ENCODE measurements at places on chromosomes 6 and 20. TPM values are rescaled to one million over a fixed set of nuclear protein-coding genes. Genes with fewer than 3 reads are reported as not detected.
A peak's percentile ranks its signal among the peaks of the same experiment; 100 is the strongest.

HLA-DMA gene
- 19.1 TPM for total RNA-seq

KIAA1755 gene
- 8.3 TPM for total RNA-seq

DNA sequence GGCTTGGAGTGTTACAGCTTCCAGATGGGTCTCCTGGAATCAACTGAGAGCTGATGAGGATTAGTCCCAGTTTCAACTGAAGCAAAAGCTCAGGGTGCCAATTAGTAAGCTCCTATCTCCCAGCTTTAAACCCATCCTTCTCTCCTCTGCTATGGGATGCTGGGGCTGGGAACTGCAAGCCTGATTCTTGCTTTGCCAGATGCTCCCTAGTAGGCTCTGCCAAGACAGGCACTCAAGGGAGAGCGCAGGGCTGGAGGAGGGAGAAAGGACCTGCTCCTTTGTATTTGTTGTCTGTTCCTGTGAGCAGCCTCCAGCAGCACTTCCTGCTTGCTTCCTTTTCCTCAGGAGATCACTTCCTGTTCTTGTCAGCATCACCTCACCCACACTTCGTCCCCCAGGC, 309.7 kb downstream of the KIF16B start:
- H3K36me3 ChIP-seq: no peaks in the 10 kb centered on the region
- no peak overlapping the region for H3K4me3 ChIP-seq
- no peak overlapping the region for H3K27ac ChIP-seq
- H3K4me1 ChIP-seq: no peaks in the 10 kb centered on the region
- no peak for DNase-seq

OR2J3 gene
- total RNA-seq: not detected

DNA sequence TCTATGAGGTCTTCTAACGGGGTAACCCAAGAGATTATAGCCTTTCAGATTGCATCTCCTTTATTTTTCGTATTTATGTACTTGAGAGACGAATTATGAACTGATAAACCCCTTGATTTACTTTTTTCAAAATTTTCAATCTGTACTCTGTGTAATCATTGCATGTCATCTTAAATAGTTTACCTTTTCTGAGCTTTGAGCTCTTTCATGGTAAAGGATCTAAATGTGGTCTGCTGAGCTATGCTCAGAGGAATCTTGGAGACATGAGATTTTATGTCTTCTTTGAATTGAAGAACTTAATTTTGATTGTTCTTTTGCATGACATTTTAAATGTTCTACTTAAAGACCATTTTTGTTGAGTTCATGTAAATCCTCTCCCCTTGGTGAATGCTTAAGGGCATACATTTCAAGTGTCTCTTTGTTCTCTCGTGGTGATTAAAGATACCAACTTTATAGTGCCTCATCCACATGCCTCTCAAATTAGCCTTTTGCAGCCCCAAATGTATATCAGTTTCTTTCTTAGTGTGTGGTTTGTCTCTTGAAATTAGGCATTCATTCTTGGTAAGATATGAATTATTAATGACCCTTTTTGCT, 116.3 kb upstream of the SCGN start:
- no peaks in the 10 kb centered on the region for H3K36me3 ChIP-seq
- H3K27ac ChIP-seq: no peak overlapping the region
- no peak for DNase-seq

SRMS gene
- total RNA-seq: not detected

- H3K4me1 ChIP-seq: peaks cover 4% of the 10 kb centered on the region
- H3K27me3 ChIP-seq: no peaks in the 10 kb centered on the region
- H3K36me3 ChIP-seq: no peaks in the 10 kb centered on the region
- H3K27ac ChIP-seq: peak overlapping the region; percentile 37
- DNase-seq: peak; percentile 68
Observed at GRCh38 chr6:134372603-134373281, 54.8 kb upstream of the SGK1 start.

DNA sequence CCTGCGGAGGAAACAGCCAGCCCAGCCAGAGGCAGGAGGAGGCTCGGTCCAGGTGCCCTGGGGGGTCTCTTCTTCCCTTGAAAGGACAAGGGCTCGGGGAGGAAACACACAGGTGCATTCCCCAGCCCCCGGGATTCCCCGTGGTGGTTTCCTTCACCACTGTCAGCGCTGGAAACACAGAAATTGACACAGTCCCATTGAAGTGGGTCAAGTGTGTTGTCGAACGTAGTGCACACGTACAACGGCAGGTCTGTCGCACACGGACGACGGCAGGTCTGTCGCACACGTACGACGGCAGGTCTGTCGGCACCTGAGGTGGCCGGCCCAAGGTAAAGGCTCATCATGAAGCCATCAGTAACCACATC, 80.9 kb downstream of the DLL1 start:
- no peaks in the 10 kb centered on the region for H3K36me3 ChIP-seq
- H3K27me3 ChIP-seq: peaks cover 29% of the 10 kb centered on the region
- H3K27ac ChIP-seq: no peak overlapping the region
- no peaks in the 10 kb centered on the region for H3K4me1 ChIP-seq
- DNase-seq: no peak

CRYBG1 gene
- total RNA-seq: 3.2 TPM

SLC25A27 gene
- total RNA-seq: 20.3 TPM

DNA sequence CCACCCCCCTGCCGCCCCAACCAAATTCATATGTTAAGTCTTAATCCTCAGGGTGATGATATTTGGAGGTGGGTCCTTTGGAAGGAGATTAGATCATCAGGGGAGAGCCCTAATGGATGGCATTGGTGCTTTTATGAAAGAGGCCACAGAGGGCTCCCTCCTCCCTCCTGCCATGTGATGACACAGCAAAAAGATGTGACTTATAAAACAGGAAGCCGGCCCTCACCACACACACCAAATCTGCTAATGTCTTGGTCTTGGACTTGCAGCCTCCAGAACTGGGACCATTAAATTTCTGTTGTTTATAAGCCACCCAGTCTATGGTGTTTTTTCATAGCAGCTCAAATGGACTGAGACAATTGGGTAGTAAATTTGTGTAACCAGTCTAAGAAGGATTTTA, 176.3 kb downstream of the ADGRG6 start:
- no peaks in the 10 kb centered on the region for H3K27me3 ChIP-seq
- no peaks in the 10 kb centered on the region for H3K36me3 ChIP-seq
- no peak for DNase-seq
- H3K27ac ChIP-seq: no peak overlapping the region

BNIP5 gene
- not detected for total RNA-seq

- H3K4me3 ChIP-seq: no peak overlapping the region
- no peak for DNase-seq
- H3K36me3 ChIP-seq: no peaks in the 10 kb centered on the region
- no peak overlapping the region for H3K27ac ChIP-seq
Observed at GRCh38 chr6:86871681-86872080, 65.6 kb upstream of the HTR1E start.

- DNase-seq: no peak
- no peaks in the 10 kb centered on the region for H3K4me1 ChIP-seq
- H3K4me3 ChIP-seq: no peak overlapping the region
- H3K27ac ChIP-seq: no peak overlapping the region
Observed at GRCh38 chr6:127554435-127555006, 22.5 kb upstream of the C6orf58 start.

DNA sequence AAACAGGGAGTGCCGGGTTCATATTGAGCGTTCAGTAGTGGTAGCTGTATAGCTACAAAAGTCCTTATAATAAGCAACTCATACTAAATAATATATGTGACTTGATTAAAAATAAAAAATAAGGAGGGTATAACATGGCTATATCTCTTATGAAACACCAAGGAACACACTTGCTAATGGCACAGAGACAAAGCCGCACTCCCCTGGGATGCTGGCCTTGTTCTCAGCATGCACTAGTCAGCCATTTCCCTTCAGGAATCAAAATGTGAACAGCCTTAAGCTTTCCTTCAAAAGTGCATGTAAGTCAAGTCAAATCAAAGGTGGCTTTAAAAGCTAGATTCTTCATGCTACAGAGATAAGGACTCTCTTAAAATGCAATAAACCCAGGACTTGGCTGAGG, 9.4 kb downstream of the HMGCLL1 start:
- no peaks in the 10 kb centered on the region for H3K36me3 ChIP-seq
- H3K27me3 ChIP-seq: no peaks in the 10 kb centered on the region
- H3K4me3 ChIP-seq: no peak overlapping the region
- H3K27ac ChIP-seq: peak overlapping the region; percentile 48
- no peak for DNase-seq

GRCh38 chr20:47610247-47610944, 108.7 kb downstream of the NCOA3 start:
- H3K27ac ChIP-seq: no peak overlapping the region
- no peaks in the 10 kb centered on the region for H3K36me3 ChIP-seq
- no peaks in the 10 kb centered on the region for H3K27me3 ChIP-seq
- peaks cover 21% of the 10 kb centered on the region for H3K4me1 ChIP-seq
- no peak overlapping the region for H3K4me3 ChIP-seq

DNA sequence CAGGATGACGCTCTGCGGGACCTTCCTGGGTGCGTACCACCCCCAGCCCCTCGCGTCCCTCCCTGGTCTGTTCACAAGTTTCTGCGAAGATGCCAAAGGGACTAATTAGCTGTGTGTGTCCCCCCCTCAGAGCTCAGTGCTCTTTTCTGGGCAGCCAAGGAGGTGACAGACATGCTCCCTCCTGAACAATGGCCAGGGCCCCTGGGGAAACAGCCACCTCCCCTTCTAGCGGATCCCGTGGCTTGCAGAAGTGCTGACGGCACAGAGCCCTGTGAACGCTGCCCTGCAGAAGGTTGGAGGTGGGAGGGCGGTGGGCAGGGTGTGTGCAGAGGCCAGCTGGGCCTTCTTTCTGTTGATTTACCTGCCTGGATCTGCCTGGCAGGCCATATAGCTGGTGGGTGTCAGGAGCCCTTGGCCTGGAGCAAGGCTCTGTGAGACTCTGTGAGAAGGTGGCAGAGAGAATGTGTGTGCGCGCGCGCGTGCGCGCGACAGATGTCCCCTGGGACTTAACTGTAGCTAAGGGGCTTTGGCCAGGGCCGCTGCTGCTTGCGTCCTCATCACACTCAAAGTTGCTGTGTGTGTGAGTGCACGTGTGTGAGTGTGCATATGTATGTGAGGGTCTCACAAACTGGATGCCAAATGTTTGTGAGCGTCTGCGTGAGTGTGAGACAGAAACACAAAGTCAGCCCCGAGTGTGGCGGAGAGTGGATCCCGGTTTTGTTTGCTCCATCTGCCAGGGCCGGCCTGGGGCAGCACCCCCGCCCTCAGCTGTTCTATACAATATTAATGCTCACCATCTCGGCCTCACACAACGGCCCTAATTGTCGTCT, 3.5 kb upstream of the MYT1 start:
- H3K36me3 ChIP-seq: no peaks in the 10 kb centered on the region
- H3K27me3 ChIP-seq: peaks cover 100% of the 10 kb centered on the region
- no peak overlapping the region for H3K27ac ChIP-seq
- H3K4me3 ChIP-seq: no peak overlapping the region

DNA sequence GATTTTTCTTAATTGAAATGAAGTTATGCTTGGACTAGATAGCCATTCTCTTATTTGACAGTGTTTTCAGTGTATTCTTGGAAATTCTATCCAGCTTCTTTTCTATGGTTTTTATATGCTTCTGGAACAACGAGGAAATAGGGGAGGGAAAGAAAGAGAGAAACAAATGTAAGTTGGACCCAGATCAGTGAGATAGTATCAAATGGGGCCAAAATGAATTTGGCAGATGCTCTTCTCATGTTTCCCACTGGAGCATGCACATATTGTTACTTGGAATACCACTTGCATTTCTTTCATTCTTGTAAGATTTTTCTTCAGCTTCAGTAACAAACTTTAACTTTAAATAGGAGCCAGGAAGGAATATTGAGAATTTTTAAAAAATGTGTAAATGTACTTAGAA, 312.3 kb downstream of the PRL start:
- peaks cover 7% of the 10 kb centered on the region for H3K36me3 ChIP-seq
- no peak overlapping the region for H3K27ac ChIP-seq
- no peak for DNase-seq
- H3K27me3 ChIP-seq: no peaks in the 10 kb centered on the region

HLA-DRB5 gene
- 0.99 TPM for total RNA-seq

DNA sequence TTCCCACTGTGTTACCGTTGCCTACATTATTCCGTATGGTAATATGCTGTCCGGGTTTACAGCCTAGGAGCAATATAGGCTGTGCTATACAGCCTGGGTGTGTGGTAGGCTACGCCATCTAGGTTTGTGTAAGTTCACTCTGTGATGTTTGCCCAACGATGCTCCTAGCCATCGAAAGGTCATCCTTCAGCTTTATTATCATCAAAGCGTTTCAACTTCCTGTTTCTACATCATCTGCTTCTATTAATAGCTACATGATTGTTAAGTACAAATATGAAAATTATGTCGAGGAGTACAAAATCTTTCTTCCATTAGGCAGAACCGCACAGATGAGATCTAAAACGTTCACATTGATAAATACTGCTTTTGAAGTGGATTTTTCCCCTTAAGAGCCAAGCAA, 69.9 kb downstream of the PPP1R14C start:
- H3K27ac ChIP-seq: no peak overlapping the region
- no peaks in the 10 kb centered on the region for H3K27me3 ChIP-seq
- no peak overlapping the region for H3K4me3 ChIP-seq
- peaks cover 4% of the 10 kb centered on the region for H3K4me1 ChIP-seq

GSTA3 gene
- not detected for total RNA-seq

GRCh38 chr6:169371344-169372127, 117.9 kb upstream of the THBS2 start:
- no peaks in the 10 kb centered on the region for H3K27me3 ChIP-seq
- DNase-seq: no peak
- H3K4me1 ChIP-seq: no peaks in the 10 kb centered on the region
- no peak overlapping the region for H3K27ac ChIP-seq
- no peak overlapping the region for H3K4me3 ChIP-seq
- no peaks in the 10 kb centered on the region for H3K36me3 ChIP-seq

- DNase-seq: no peak
- no peaks in the 10 kb centered on the region for H3K36me3 ChIP-seq
- H3K4me3 ChIP-seq: no peak within 1 kb of the TSS
- no peaks in the 10 kb centered on the region for H3K4me1 ChIP-seq
- no peak within 1 kb of the TSS for H3K27ac ChIP-seq
- no peaks in the 10 kb centered on the region for H3K27me3 ChIP-seq
Observed at GRCh38 chr6:31010393-31011060, at the start of gene MUC22. MUC22 (plus strand) TSS chr6:31010474; CDS start chr6:31010707, 233 bp downstream.

DNA sequence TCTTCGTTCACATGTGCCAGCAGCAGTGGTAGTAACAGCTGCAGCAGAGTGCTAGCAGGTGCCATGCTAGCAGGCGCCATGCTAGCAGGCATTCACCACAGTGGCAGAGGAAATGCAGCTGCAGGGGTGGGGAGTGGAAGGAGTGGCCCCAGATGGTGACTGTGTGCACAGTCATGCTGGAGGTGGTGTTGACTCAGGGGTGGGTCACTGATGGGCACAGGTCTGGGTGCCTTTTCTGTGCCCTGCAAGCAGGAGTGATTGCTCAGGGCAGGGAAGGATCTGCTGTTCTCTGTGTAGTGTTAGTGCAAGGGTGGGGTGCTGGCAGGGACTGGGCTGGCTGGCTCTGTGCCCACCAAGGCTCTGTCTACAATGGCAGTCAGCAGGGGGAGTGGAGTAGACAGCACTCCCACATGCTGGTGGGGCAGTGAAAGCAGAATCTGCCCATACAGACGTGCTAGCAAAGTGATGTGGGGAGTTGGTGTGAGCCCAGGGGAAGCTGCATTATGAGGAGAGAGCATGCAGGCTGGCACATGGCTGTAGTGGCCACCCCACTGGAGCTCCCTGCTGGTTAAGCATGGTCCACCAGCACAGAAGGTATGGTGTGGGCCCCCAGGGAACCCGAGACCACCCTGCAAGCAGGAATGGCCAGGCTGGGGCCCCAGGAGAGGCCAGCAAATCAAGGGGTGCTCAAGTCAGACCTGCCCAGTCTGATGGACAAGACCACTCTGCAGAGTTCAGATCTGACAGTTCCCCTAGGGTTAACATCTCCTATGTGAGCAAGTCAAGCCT, 11.4 kb upstream of the TSPYL4 start:
- no peak overlapping the region for H3K27ac ChIP-seq
- no peaks in the 10 kb centered on the region for H3K36me3 ChIP-seq
- H3K27me3 ChIP-seq: no peaks in the 10 kb centered on the region
- no peak for DNase-seq
- no peak overlapping the region for H3K4me3 ChIP-seq

TNNC2 gene
- total RNA-seq: 0.46 TPM
